ENCODE measurements at places on chromosomes 6 and 20. TPM values are rescaled to one million over a fixed set of nuclear protein-coding genes. Genes with fewer than 3 reads are reported as not detected.

- DNase-seq: no peak
Measured at GRCh38 chr20:40532103-40532502, 156.9 kb downstream of the MAFB start.

GRCh38 chr6:5175635-5176034 lies 85.1 kb downstream of the LYRM4 start:
- no peak for DNase-seq

- DNase-seq: no peak
Measured at GRCh38 chr20:18989736-18990474, 176.3 kb downstream of the SCP2D1 start.

- peak; percentile 28 for DNase-seq
Measured at GRCh38 chr6:16286151-16286522, 47.8 kb downstream of the GMPR start.

GRCh38 chr20:39850246-39850645 lies 838.8 kb downstream of the MAFB start:
- no peak for DNase-seq

GRCh38 chr6:45661661-45662060 lies 283.9 kb upstream of the SUPT3H start:
- no peak for DNase-seq

DNA sequence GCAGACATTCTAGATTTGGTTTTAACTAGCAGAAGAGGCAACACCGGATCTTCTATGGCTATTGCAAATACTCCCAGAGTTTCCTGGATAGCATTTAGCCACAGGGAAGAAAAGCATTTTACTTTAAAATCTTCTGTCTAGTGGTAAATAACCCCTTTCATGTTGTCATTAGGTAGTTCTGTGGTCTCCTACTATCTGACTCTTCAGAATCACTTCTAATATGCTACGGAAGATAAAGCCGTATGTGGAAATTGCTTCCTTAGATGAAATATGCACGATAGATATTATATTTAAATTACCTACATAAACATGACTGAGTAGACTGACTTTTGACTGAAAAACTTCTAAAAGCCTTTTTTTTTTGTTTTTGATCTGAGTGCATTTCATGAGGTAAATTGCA lies 759 bp downstream of the CRISP3 start:
- no peak for DNase-seq

DNA sequence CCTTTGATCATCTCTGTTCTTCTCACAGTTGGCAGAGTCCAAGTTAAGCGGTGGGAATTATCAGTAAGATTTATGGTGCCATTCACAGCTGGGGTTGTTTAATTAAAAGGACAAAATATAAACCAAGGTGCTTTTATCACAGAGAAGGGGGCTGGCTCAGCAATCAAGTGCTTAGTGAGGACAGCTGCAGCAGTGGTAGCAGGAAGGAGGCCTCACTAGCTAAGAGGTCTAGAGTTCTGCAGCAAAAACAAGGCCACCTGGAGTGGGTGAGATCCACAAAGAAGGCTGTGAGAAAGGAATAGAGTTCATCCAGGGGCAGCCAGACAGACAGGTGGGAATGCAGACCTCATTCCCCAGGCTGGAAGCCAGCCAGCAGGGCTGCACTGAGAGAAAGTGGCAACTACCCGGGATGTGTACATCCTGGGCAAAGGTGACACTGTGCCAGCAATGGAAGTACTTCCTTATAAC lies 37.1 kb downstream of the PIGU start:
- no peak for DNase-seq

DNA sequence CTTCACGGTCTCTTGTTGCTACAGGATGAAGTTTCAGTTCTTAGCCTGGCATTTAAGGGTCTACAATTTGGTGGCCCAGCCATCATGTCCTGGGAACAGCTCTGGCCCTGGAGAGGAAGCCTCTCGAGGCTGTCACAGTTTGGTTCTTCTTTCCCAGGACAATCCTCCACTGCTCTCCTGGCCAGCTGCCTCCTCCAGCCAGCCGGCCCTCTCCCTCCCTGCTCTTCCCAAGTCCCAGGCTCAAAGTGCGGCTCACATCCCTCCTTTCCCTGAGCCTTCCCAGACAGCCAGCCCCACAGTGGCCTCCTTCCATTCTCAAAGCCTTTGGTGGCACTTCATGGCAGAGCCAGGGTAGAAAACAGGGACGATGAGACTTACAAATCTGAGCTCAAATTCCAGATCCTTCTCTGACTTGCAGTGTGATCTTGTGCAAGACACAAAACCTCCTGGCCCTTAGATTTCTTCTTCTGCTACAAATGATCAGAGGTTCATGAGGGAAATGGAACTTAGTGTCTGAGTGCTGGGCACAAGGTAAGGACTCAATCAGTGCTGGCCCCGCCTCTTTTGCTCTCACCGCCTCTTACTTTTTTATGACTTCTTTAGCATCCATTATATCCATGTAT lies 223.8 kb upstream of the ECI2 start:
- no peak for DNase-seq

GRCh38 chr6:14865531-14866100 lies 380.3 kb upstream of the JARID2 start:
- no peak for DNase-seq

GRCh38 chr6:169527306-169527705 lies 174.5 kb downstream of the WDR27 start:
- no peak for DNase-seq

DNA sequence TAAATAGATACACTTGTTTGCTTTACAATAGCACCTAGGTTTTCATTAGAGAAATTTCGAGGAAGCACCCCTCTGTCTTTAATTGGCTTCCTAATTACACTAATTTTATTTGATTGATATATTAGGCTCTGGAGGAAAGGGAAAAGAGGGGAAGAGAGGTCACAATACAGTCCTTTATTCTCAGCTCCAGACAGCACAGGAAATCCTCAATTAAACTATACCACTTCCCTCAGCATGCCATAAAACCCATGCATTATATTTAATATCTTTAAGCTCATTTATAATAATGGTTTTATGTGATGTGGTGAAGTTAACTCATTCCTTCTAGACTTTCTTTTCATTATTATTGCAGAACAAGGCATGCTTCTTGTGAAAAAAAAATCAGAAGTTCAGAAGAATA lies 17.7 kb upstream of the PDE7B start:
- no peak for DNase-seq

SLC12A5 gene
- total RNA-seq: 11.8 TPM

LY6G6F gene
- not detected for total RNA-seq

GRCh38 chr6:25900843-25901242 lies 26.8 kb upstream of the SLC17A3 start:
- no peak for DNase-seq

GRCh38 chr6:6230286-6230685 lies 90.2 kb downstream of the F13A1 start:
- no peak for DNase-seq

GRCh38 chr6:52922161-52922560 lies 12.7 kb upstream of the GSTA3 start:
- no peak for DNase-seq

GRCh38 chr20:9626357-9626756 lies 112.0 kb downstream of the LAMP5 start:
- DNase-seq: no peak

- DNase-seq: no peak
Measured at GRCh38 chr20:58619077-58619863, 31.8 kb upstream of the STX16 start.

DNA sequence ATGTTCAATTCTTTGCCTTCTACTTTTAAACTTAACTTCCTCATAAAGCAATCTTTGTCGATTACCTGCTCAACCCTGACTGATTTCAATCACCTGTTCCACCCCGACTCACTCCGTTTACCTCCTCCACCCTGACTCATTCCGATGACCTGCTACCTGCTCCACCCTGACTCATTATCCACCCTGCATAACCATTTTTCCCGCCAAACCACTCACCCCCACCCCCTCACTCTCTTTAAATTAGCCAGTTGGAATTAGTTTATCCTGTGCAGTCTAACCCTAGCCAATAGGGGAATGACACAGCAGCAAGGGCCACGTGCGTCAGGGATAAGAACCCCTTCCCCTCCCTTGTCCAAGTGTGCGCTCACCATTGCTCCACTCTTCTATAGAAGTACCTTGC lies 56.7 kb upstream of the MRAP2 start:
- DNase-seq: no peak

GRCh38 chr6:82909551-82909950 lies 156.1 kb downstream of the UBE3D start:
- no peak for DNase-seq

WASF1 gene
- total RNA-seq: 63.9 TPM

MBOAT1 gene
- 15.1 TPM for total RNA-seq

- no peak for DNase-seq
Measured at GRCh38 chr6:3791526-3792203, 40.2 kb upstream of the PXDC1 start.

GRCh38 chr6:169955731-169956437 lies 204.5 kb downstream of the ERMARD start:
- no peak for DNase-seq

GSTA3 gene
- not detected for total RNA-seq

GRCh38 chr20:1010659-1011058 lies 8.5 kb upstream of the RSPO4 start:
- DNase-seq: no peak

GRCh38 chr6:41559655-41560427 lies 13.7 kb downstream of the FOXP4 start:
- no peak for DNase-seq

EFCAB8 gene
- total RNA-seq: 1.1 TPM

DNA sequence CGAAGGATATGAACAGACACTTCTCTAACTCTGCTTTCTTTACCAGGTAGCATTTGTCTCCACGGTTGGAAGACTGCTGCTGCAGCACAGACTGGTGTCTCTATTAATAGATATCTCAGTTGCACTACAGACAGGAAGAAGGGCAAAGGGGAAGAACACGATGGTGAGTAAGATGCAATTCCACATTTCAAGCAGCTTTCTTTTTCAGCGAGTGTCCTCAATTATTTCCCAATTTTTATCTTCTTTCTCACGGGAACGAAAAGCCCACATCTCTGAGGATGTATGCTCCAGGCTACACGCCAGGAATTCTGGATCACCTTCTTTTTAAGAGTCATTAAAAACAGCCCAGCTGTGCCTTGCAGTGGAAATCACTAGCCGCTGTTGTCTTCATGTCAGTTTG lies 311.6 kb upstream of the ECI2 start:
- no peak for DNase-seq

TSPO2 gene
- total RNA-seq: not detected

SOBP gene
- total RNA-seq: 9.0 TPM

CNKSR3 gene
- 18.2 TPM for total RNA-seq

C6orf118 gene
- total RNA-seq: not detected

DNA sequence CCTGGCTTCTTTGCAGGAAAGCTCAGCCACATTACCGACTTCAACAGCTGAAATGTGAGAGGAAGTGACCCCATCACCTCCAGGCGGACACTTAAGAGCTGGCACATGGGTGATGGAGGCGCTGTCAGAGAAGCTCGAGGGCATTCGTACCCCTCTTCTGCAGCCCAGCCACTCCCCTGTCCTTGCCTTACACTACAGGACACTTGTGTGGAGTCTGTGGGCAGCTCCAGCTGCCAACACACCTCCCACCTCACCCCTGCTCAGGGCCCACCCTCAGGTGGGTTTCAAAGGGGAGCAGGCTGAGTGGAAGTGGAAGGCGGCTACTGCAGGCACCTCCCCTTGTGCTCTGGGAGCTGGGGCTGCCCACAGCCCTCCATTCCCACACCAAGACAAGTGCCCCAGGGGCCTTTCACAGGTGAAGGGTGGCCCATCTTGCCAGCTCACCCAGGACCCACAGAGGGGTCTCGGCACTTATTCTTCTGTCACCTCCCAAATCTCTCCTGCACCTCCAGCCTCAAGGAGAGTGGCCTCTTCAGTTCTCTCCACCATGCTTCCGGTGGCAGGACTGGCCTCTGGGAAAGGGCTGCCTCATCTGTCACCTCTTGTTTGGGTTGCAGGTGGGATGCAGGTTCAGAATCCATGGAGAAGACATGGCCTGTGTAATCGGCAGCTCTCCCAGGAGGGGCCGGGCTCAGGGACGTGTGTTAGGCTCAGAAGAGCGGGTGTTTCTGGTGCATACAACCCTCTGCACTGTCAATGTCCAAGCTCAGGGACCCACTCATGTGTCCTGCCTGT lies 49.8 kb downstream of the IRF4 start:
- DNase-seq: no peak

GRCh38 chr6:104563306-104563705 lies 296.4 kb downstream of the HACE1 start:
- no peak for DNase-seq

GRCh38 chr20:56395166-56395565 lies 2.7 kb downstream of the CSTF1 start:
- DNase-seq: no peak

- DNase-seq: no peak
Measured at GRCh38 chr6:165012183-165012582, 297.2 kb downstream of the C6orf118 start.

GRCh38 chr6:105587349-105588122 lies 184.7 kb upstream of the PREP start:
- no peak for DNase-seq

All from Panc1 (cell line).